ENCODE measurements at places on chromosomes 7 and 10. TPM values are rescaled to one million over a fixed set of nuclear protein-coding genes. Genes with fewer than 3 reads are reported as not detected.
A peak's percentile ranks its signal among the peaks of the same experiment; 100 is the strongest.

ANXA8 gene
- total RNA-seq = not detected

GRCh38 chr10:131250454-131251145, 60.9 kb downstream of the TCERG1L start:
- DNase-seq = no peak

DNA sequence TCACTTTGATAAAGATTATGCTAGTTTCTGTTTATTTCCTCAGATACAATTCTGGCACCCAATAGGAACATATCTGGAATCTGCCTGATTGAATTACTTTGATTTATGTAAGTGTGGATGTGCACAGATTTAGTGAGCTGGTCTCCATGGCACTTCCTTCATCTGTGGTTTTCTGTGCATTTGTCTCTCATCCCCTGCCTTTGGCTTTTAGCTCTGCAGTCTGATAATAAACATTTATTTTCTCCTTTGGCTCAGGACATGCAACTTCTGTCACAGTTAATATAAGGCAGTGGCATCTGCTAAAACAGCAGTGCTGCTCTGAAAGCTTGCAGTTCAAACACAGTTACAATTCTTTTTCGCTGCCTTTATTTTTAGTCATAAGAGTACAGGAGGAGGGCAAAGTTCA, 273.7 kb upstream of the CHRM2 start:
- DNase-seq = no peak

- DNase-seq = no peak
Measured at GRCh38 chr7:50379082-50379481, 71.1 kb downstream of the FIGNL1 start.

PLA2G12B gene
- not detected for total RNA-seq

- DNase-seq = no peak
Measured at GRCh38 chr10:110174201-110174600, 33.2 kb upstream of the MXI1 start.

ANKRD1 gene
- total RNA-seq = 1,558 TPM

DNA sequence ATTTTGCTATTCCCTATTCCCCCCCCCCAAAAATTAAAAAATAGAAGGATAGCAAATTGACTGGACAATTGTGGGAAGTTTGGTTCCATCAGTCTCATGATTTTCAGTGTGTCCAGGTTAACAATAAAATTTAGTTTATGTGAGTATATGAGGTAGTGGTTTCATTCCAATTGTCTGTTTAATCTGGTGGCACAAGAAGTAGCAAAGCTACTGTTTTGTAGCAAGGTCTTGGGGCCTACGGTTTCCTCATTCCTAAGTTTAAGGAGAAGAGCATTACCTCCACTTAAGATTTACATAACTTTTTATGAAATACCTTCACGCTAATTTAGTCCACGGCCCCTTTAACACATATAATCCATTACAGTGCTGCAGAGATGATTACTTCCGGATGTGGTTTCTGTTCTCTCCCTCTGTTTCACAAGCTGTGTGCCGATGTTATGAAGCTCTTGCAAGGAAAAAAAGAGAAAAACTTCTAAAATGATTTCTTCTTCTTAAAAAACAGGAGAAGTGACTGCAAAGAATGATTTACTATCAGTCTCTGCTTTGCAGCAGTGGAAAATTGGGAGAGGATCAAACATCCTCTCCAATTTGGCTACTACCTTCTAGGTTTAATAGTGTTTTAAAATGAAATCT, 32.7 kb upstream of the NPVF start:
- no peak for DNase-seq

DNA sequence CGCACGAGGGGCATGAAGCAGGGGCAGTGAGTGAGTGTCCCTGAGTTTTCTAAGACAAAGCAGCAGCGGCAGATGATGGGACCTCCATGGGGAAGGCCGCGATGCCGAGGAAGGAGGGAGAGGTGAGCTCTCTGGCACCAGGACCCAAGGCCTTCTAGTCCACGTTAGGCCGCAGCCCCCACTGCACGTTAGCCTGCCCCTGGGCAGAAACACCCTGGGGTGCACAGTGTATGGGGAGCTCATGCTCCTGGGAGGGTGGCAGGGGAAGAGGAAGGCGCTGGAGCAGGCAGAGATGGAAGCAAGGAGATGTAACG, 97.3 kb upstream of the IKZF1 start:
- DNase-seq = no peak

GRCh38 chr7:1052031-1052818, 7.9 kb downstream of the GPR146 start:
- DNase-seq = peak; percentile 70

- DNase-seq = peak; percentile 30
Measured at GRCh38 chr10:86665868-86666267, 2.4 kb upstream of the LDB3 start.

DNA sequence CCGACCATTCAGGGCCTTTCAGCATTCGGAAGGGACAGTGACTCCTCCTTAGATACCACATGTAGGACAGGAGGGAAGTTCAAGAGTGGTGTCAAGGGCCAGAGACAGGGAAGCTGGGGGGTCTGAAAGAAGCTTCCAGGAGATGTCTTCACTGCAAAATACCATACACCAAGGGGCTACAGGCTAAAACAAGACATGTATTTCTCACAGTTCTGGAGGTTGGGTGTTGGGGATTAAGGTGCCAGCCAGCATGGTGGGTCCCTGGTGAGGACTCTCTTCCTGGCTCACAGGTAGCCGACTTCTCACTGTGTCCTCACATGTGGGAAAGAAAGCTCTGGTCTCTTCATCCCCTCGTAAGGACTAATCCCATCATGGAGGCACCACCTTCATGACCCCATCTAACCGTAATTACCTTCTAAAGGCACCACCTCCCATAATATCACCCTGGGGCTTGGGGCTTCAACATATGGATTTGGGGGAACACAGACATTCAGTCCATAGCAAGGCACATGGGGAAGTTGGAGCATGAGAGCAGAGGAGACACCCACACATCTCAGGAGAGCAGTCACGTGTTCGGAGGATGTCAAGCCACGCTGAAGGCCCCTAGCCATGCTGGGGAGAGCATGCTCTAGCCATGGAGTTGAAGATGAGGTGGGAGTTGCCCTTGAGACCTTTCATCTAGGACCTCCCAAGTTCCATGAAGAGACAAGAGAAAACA, 73.9 kb upstream of the GDF10 start:
- no peak for DNase-seq

HYAL4 gene
- 2.7 TPM for total RNA-seq

KNDC1 gene
- total RNA-seq = not detected

DNA sequence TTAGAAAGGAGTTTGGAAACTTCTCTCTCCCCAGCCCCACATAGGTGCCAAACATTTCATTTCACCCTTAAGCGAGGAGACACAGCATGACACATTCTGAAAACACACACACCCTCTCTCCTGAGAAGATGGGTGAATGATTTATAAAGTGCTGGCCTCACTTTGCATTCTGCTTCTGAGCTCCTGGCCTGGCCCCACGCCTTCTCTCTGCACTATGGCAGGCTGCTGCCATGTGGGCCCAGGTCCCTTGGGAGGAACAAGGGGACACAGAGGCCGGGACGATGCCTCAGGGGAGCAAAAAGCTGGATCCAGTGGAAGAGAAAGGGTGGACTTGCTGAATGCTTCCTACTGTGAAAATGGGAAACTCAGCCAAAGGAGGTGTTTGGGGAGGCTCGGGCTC, 56.0 kb downstream of the CPXM2 start:
- DNase-seq = no peak

DNA sequence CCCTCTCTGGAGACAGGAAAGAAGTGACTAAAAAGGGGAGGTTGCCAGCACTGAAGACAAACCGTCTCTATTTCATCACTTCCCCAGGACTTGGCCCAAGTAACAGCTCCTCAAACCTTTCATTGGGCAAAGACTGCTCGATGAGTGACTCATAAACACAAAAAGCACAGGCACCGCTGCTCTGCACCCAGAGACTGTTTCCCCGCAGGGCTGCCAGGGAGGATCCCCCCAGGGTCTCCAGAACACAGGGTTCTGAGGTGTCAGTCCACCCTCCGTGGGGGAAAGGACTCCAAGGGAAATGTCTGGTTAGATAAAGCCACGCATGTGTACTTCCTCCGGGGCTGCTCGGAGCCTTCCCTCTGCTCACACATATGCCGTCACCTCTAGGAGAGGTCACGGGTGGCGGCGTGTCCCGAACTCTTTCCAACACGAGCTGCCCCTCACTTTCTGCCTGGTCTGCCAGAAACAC, 59.9 kb downstream of the INSIG1 start:
- peak; percentile 39 for DNase-seq

- DNase-seq = no peak
Measured at GRCh38 chr7:118615-119391, 73.6 kb upstream of the FAM20C start.

- no peak for DNase-seq
Measured at GRCh38 chr10:64977915-64978314, 1456.7 kb downstream of the REEP3 start.

- peak; percentile 48 for DNase-seq
Measured at GRCh38 chr10:21496343-21497176, 28.9 kb downstream of the SKIDA1 start.

LRRN3 gene
- 0.15 TPM for total RNA-seq

- peak; percentile 35 for DNase-seq
Measured at GRCh38 chr7:1150400-1151002, 9.5 kb downstream of the ZFAND2A start.

DNA sequence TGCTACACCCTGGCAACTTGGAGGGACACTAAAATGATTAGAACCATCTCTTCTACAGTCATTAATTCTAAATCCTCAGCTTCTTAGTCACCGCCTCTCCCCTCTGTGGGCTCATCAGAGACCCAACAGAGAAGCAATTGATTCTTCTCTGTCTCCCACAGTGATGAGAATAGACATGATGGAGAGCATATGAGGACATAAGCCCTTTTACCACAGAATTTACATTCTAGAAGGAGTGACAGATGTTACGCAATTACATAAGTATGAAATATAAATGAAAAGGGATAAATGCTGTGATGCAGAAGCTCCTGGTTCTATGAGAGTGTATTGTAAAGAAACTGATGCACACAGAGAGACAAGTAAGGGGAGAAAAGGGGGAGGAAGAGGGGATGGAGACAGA, 18.1 kb upstream of the ABCB5 start:
- no peak for DNase-seq

DNA sequence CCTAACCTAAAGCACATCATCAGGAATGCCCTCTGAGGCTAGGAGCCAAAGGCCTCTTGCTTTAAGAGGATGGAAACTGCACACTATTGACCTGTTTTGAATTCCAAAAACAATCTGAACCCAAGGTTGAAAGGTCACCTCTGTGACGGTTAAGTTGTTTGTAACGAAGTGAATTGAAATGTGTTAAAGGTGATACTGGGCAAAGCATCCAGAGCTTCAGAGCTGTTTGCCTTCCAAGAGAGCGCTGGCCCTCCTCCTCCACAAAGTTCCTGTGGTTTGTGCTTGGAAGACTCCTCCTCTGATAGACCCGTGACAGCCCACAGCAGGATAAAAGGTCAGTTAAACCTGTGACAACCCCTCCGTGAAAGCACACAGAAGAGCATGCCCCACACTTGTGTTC, 133.7 kb upstream of the CTTNBP2 start:
- DNase-seq = no peak

LRRD1 gene
- not detected for total RNA-seq

- DNase-seq = peak; percentile 17
Measured at GRCh38 chr7:159136013-159136412, 8.7 kb downstream of the VIPR2 start.

DNA sequence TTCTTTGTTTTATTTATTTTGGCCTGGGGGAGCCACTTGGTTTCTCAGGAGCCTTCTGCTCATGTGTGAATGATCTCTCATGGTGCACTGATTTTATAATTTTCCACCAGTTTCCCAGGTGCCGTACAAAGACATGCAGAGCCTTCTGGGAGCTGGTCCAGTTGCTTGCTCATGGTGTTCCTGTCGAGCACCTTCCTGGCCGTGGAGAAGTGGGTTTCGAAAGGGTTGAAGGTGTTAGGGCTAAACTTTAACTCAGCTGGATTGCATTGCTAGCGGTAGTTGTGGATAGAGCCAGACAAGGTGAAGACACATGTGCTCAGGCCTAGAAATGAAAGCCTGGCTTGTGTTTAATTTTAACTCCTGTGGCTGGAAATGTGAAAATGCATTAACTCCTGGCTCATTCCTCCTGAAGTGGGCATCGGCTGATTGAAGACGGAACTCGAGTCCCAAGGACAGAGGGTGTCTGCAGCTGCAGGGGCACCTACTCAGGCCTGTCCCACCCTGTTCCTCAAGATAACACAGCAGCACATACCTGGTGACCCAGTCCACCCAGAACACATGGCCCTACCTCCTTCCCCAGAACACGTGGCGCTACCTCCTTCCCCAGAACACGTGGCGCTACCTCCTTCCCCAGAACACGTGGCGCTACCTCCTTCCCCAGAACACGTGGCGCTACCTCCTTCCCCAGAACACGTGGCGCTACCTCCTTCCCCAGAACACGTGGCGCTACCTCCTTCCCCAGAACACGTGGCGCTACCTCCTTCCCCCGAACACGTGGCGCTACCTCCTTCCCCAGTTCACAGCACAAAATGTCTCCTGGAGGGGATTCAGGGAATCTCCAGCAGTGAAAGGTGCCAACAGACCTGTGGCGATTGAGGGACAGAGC, 133.2 kb downstream of the WDR37 start:
- DNase-seq = peak; percentile 5

GRCh38 chr10:108166401-108166800, 1001.9 kb upstream of the SORCS1 start:
- no peak for DNase-seq

DNA sequence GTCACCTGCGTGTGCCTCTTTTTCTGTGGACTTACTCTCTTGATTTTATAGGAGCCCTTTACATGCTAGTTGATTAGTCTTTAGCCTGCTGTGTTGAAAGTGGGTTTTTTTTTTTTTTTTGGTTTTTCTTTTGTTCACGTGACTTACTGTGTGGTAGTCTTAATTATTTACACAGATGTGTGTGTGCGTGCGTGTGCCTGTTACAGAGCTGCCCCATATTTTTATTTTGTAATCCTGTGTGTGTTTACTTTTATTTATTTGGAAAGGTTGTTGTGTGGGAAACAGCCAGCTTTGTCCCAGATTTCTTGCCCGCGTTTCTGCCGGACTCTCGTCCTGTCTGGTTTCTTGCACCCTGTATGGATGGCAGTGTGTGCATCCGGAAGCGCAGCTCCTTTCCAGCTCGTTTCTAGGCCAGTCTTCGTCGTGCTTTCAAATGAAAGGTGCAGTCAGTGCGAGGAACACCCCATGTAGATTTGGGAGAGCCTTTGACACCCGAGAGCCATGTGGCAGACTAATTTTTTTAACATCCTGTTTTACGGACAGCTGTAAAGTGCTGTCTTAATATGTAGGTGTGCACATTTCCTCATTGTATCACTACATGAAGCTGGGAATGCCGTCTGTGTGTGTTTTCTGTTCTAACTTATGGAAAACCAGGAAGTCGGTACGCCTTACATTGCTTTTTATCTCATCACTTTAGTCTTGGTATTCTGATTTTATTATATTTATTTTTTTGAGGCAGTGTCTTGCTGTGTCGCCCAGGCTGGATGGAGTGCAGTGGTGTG, 55.6 kb downstream of the DNAJB6 start:
- DNase-seq = no peak

- DNase-seq = no peak
Measured at GRCh38 chr7:100173806-100174495, 3.2 kb downstream of the GPC2 start.

DNA sequence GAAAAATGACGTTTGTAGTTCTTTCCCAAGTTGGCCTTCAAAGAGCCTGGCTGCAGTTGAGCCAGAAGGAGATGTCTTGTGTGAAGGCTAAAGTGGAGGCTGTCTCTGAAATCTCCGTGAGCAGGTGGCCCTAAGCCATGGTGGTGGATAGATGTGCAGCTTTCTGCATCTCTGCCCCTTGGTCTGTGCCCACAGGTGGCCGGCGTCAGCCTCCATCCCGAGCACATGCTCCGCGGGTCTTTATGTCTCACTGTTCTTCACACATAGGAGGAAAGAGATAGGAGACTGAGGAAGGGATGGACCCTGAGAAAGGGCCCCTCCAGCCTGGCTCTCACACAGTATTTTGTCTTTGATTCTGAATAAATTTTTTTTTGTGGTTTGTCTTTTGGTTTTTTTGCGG, 30.3 kb upstream of the SLC26A4 start:
- DNase-seq = no peak
